ENCODE measurements at places on chromosomes 12 and 14.

- H3K4me3 ChIP-seq: peak overlapping the region; percentile 30
- H3K27me3 ChIP-seq: no peaks in the 10 kb centered on the region
- H3K36me3 ChIP-seq: no peaks in the 10 kb centered on the region
- DNase-seq: peak; percentile 95
- H3K27ac ChIP-seq: peak overlapping the region; percentile 96
These were observed 1.9 kb upstream of the PTMS start for GRCh38 chr12:6764011-6764828.

GRCh38 chr12:292186-292585 is 29.6 kb upstream of the SLC6A13 start:
- H3K36me3 ChIP-seq: peaks cover 25% of the 10 kb centered on the region
- no peaks in the 10 kb centered on the region for H3K27me3 ChIP-seq
- DNase-seq: no peak
- no peak overlapping the region for H3K27ac ChIP-seq

DNA sequence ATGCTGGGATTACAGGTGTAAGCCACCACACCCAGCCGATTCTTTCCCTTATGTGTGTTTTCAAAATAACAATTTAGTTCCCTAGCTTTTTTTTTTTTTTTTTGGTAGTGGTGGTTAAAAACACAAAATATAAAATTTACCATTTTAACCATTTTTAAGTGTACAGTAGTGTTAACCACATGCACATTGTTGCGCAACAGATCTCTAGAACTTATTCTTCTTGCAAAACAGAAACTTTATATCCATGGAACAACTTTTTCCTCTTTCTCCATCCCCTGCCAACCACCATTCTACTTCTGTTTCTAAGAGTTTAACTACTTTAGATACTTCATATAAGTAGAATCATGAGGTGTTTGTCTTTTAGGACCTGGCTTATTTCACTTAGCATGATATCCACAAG is 1.1 kb upstream of the NDUFA12 start:
- H3K4me1 ChIP-seq: no peaks in the 10 kb centered on the region
- H3K36me3 ChIP-seq: peaks cover 19% of the 10 kb centered on the region
- no peak overlapping the region for H3K27ac ChIP-seq
- H3K27me3 ChIP-seq: no peaks in the 10 kb centered on the region

DNA sequence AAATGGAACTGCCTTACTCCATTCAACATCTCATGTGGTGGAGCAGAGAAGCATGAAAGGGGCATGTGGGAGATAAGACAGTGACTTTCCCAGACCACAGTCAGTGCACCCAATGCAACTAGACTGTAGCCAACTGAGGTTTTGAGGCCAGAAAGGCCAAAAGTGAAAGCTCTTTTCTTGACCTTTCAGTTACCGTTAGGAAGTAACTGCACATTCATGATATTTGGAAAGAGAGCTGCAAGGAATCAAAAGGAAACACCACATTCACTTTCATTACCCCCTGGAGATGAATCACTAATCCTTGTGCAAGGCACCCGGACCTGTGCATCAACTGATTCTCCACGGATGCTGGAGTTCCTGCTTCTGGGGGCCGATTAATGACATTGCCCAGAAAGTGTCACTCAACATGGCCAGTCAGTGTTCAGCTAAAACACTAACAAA is 72.9 kb upstream of the ELK3 start:
- no peaks in the 10 kb centered on the region for H3K27me3 ChIP-seq
- DNase-seq: no peak
- no peaks in the 10 kb centered on the region for H3K4me1 ChIP-seq
- H3K4me3 ChIP-seq: no peak overlapping the region

DNA sequence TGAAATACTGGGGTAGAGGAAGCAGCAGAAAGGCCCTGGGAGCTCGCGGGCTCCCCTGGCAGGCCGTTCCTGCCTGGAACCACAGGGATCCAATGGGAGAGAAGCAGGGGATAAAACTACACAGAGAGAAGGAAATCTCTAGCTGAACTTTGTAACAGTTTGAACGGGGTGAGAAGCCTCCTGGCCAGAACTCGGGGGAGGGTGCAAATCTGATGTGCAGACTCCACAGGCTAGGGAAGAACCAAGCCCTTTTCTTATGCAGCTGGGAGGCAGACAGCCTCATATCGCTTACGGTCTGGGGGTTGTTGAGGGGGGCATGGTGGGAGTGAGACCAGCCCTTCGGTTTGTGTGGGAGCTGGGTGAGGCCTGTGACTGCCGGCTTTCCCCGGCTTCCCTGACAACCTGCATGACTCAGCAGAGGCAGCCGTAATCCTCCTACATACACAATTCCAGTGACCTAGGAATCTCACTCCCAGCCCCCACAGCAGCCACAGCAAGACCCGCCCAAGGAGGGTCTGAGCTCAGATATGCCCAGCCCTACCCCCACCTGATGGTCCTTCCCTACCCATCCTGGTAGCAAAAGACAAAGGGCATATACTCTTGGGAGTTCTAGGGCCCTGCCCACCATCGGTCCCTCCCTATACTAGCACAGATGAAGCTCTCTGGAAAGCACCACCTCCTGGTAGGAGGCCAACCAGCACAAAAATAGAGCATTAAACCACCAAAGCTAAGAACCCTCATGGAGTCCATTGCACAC is 143.0 kb downstream of the TMTC1 start:
- no peak overlapping the region for H3K4me3 ChIP-seq
- DNase-seq: peak; percentile 45
- H3K4me1 ChIP-seq: peaks cover 17% of the 10 kb centered on the region
- no peak overlapping the region for H3K27ac ChIP-seq
- H3K27me3 ChIP-seq: no peaks in the 10 kb centered on the region

GRCh38 chr12:75390156-75390898 is 562 bp upstream of the GLIPR1L2 start:
- H3K4me1 ChIP-seq: peaks cover 18% of the 10 kb centered on the region
- no peaks in the 10 kb centered on the region for H3K27me3 ChIP-seq
- H3K27ac ChIP-seq: no peak overlapping the region
- DNase-seq: no peak

- peaks cover 6% of the 10 kb centered on the region for H3K4me1 ChIP-seq
- no peak overlapping the region for H3K4me3 ChIP-seq
- no peaks in the 10 kb centered on the region for H3K27me3 ChIP-seq
- no peaks in the 10 kb centered on the region for H3K36me3 ChIP-seq
- no peak for DNase-seq
These were observed 14.1 kb upstream of the NCOR2 start for GRCh38 chr12:124581307-124582107.

GRCh38 chr14:56760164-56760914 is 49.9 kb downstream of the OTX2 start:
- H3K4me1 ChIP-seq: no peaks in the 10 kb centered on the region
- no peaks in the 10 kb centered on the region for H3K36me3 ChIP-seq
- DNase-seq: no peak
- H3K4me3 ChIP-seq: no peak overlapping the region
- H3K27me3 ChIP-seq: no peaks in the 10 kb centered on the region
- no peak overlapping the region for H3K27ac ChIP-seq

- peaks cover 7% of the 10 kb centered on the region for H3K4me1 ChIP-seq
- no peak overlapping the region for H3K27ac ChIP-seq
These were observed 94.7 kb downstream of the ERGIC2 start for GRCh38 chr12:29286081-29286790.

DNA sequence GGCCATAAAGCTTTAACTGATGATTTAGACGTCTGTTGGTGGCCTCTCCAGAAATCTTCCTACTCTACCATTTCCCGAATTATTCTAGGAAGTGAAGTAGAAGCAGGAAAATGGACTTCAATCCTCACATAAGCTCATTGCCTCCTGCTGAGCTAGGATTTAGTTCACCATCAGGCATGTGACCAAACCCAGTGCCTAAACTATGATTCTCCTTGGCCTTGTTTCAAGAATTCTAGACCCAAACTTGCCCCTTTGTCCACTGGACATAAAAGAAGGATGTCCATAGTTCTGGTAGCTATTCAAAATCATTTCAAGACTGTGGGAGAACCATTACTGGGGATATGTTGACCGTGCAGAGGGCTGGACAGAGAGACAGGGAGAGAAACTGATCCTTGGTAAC is 105.8 kb downstream of the C12orf50 start:
- no peak overlapping the region for H3K4me3 ChIP-seq
- no peak for DNase-seq
- H3K27ac ChIP-seq: no peak overlapping the region
- no peaks in the 10 kb centered on the region for H3K36me3 ChIP-seq
- H3K27me3 ChIP-seq: no peaks in the 10 kb centered on the region
- no peaks in the 10 kb centered on the region for H3K4me1 ChIP-seq

DNA sequence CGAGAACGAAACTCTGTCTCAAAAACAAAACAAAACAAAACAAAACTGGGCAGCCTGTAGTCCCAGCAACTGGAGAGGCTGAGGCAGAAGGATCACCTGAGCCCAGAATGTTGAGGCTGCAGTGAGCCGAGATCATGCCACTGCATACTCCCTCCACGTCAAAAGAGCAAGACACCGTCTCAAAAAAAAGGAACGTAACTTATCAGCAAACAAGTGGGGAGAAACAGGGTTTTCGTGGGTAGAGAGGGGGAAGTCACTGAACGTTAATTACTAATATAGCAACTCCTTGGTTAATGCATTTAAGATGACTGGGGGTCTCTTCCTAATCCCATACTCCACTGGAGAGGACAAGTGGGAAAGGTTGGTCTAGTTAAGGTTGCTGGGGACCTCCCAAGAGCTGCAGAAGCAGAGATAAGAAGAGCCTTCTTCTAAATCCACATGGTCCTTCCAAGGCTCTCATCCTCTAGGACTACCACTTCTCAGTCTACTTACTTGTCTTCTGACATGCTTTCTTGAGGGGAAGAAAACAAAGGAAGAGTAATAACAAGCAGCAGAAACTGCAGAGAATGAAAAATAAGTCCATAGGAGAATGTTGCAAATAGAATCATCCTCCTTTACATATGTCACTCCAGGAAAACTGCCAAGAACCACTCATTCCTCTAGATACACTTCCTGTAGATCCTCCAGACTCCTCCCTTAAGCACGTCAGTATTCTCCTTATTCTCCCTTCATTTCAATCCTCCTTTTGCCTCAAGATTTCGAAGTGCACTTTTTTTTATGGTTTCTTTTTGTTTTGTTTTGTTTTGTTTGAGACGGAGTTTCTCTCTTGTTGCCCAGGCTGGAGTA is 5.8 kb downstream of the NUMB start:
- H3K4me3 ChIP-seq: no peak overlapping the region
- H3K36me3 ChIP-seq: no peaks in the 10 kb centered on the region
- H3K27me3 ChIP-seq: no peaks in the 10 kb centered on the region
- peaks cover 14% of the 10 kb centered on the region for H3K4me1 ChIP-seq
- no peak overlapping the region for H3K27ac ChIP-seq

DNA sequence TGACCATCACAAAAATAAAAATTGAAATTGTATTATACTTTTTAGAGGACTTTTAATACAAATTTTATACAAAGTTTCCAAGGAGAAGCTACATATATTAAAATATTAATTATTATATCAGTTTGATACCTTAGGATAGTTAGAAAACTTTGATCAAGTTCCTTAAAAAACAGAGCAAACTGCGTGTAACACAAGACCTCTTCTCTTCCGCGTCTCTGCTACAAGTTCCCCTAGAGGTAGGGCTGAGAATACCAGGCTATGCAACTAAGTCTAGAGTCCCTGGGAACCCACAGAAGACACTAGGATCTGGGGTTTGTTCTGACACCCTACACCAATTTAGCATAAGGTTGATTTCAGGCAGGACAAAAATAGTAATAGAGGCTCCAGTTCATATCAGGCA is 319.0 kb downstream of the FOXG1 start:
- H3K36me3 ChIP-seq: no peaks in the 10 kb centered on the region
- no peaks in the 10 kb centered on the region for H3K4me1 ChIP-seq
- H3K27ac ChIP-seq: no peak overlapping the region
- no peaks in the 10 kb centered on the region for H3K27me3 ChIP-seq
- no peak for DNase-seq

DNA sequence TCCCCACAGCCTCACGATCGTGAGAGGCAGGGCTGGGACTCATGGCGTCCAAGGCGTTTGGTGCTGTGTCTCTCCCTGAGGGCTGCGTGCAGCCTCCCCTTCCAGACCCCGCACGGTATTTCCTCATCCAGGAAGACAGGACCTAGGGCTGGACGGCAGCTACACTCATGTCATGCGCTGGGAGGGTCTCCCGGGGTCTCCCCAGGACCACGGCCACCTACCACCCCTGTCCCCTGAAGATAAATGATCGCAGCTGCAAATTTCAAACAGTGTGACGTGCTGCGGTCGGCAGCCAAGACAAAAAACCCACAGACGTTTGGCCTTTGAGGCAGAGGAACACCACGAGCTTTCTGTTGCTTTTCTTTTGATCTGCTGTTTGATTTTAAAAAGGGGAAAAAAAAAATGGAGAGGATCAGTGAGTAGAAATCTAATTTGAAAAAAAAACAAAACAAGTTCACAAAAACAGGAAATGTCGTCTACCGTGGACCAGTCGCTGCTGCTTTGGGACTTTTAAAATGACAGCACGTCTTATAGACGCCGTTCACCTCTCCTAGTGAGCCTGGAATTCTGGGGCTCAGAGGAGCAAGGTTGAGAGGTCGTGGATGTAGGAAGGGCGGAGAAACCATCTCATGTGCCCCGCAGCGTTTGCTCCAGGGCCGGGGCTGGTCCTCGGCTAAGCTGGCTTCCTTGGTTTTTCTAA is 237.6 kb downstream of the SLC41A2 start:
- H3K36me3 ChIP-seq: no peaks in the 10 kb centered on the region
- no peak for DNase-seq
- H3K27ac ChIP-seq: peak overlapping the region; percentile 47
- H3K4me3 ChIP-seq: peak overlapping the region; percentile 53

DNA sequence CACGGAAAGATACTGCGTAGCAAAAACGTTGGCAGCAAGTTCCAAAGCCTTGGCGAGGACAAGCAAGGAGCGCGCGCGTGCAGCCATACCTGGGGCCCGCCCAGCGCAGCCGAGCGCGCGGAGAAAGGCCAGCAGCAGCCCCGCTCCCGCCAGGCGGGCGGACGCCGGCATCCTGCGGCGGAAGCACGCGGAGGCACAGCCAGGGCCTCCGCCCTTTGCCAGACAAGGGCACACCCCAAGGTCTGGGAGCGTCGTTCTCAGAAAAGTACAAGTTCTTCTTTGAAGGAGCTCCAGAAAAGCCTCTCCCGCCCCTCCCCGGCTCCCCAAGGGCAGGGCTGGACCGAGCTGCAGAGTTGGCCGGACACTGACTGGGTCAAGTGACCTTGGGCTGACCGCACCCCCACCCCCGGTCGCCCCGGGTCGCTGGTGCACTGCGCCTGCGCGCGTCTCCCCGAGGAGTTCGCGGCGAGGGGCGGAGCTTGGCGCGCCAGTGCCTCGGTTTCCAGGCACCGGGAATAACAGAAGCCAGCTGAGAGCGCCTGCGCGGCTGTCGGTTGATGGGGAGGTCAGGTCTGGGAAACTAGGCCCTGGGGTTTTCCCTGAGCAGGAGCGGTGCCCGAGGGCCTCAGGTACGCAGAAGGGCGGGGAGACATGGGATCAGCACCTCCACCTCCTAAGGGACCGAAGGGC is at the start of gene ZC2HC1C:
TSS of gene ZC2HC1C (plus strand) at position 521 of the 690 bp plus-strand sequence. CDS start 933 bp downstream, outside the sequence.
- H3K27me3 ChIP-seq: no peaks in the 10 kb centered on the region
- peak; percentile 97 for DNase-seq
- H3K4me3 ChIP-seq: peak within 1 kb of the TSS; percentile 60
- peaks cover 31% of the 10 kb centered on the region for H3K4me1 ChIP-seq

DNA sequence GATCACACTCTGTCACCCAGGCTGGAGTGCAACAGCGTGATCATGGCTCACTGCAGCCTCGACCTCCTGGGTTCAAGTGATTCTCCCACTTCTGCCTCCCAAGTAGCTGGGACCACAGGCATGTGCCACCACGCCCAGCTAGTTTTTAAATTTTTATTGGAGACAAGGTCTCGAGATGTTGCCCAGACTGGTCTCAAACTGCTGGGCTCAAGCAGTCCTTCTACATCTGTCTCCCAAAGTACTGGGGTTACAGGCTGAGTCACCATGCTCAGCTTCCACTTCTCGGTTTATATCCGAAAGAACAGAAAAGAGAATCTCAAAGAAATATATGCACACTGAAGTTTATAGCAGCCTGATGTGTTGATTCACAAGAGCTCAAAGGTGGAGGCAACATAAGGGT is 107.5 kb downstream of the SCARB1 start:
- no peaks in the 10 kb centered on the region for H3K36me3 ChIP-seq
- H3K4me1 ChIP-seq: peaks cover 3% of the 10 kb centered on the region
- H3K4me3 ChIP-seq: no peak overlapping the region
- H3K27ac ChIP-seq: peak overlapping the region; percentile 89
- no peaks in the 10 kb centered on the region for H3K27me3 ChIP-seq

All from heart left ventricle (tissue), 16 donors.